GM04504 (cell line): ENCODE measurements at places on chromosomes 7 and 10.
A peak's percentile ranks its signal among the peaks of the same experiment; 100 is the strongest.

DNA sequence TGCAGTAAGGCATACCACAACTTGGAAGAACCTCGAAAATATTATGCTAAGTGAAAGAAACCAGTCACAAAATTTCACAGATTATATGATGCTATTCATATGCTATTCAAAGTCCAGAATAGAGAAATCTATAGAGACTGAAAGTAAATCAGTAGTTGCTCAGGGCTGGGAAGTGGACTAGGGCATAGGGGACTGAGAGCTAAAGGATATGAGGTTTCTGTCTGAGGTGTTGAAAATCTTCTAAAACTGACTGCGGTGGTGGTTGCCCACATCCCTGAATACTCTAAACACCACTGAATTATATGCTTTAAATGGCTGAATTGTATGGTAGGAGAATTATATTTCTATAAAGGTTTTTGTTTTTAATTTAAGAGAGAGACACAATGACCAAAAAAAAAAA, 161.3 kb downstream of the ELAPOR2 start:
- no peak for DNase-seq

- no peak for DNase-seq
Measured at GRCh38 chr7:55381189-55381588, 16.1 kb downstream of the LANCL2 start.

- DNase-seq, result no peak
Measured at GRCh38 chr10:74771054-74771453, 55.3 kb upstream of the KAT6B start.

DNA sequence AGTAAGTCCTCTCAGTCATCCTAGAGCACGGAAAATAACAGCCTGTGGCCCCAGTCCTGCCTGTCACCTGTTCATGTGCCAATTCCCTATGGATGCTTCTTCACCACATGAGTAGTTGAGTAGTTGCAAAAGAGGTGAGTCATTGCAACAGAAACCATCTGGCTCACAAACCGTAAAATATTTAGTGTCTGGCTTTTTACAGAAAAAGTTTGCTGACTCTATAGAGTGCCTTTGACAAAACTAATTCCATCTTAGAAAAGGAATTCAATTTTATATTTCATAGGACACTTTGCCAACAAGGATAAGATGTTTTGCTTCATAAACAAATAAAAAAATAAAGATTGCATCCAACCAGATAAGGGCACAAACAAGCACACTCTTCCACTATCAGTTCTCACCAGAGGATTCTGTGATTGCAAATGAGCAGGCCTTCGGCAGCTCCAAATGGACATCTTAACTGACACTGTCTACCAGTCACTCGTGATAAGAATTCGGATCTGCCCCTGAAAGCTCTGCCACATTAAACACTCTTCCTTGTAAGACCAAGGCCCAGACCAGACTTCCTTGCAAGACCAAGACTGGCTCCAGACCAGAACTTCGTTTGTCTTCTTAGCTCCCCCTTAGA, 242.7 kb upstream of the SEMA3C start:
- peak; percentile 85 for DNase-seq

GRCh38 chr7:42575171-42575570, 336.7 kb downstream of the C7orf25 start:
- DNase-seq, result no peak

DNA sequence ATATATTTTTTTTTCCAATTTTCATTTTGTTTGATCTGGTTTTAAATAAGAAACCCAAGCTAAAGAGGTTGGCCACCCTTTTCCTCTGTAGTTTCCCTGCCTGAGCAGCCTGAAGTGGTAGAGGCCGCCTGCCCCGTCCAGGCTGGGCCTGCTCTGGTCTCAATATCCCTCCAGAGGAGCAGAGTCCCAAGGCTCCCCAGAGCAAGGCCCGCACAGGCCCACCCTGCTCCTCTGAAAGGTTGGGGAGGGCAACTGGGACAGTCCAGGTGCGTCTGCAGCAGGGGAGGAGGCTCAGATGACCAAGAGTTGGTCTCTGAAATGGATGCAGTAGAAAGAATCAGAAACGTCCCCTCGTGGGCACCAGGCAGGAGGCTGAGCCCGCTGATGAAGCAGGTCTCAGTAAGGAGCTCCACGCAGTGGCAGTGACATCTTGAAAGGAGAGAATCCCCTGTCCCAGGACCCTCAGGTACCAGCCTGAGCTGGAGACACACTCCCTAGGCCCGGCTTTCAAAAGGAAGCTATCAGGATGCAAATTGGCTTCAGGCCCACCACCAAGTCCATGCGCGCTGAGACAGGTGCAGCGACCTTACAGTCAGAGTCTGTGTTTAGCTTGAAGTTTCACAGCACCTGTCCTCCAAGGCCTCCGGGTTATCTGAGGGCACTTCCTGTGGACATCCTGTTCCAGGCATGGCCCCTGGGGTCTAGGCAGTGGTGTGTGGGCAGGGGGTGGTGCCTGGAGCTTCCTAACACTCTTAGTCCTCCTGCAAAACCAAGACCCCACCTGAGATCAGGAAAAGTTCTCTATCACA, 37.7 kb downstream of the EN2 start:
- no peak for DNase-seq

DNA sequence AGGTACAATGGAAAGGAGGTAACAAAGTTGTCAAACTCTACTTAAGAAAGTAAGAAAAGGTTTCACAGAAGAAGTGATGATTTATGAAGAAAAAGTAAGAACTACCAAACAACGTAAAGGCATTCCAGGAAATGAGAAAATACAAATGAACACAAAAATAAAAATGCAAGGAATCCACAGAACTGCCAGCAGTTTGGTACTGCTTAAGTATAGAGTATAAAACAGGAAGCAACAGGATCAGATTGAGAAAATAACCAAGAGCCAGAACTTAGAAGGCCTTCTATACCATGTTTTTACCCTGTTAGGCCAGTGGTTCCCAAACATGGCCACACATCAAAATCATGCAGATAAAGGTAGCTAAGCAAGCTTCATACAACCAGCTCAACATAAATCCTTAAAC, 9.2 kb downstream of the NDUFA5 start:
- DNase-seq, result no peak
